ENCODE measurements at places on chromosomes 3 and 15.

DNA sequence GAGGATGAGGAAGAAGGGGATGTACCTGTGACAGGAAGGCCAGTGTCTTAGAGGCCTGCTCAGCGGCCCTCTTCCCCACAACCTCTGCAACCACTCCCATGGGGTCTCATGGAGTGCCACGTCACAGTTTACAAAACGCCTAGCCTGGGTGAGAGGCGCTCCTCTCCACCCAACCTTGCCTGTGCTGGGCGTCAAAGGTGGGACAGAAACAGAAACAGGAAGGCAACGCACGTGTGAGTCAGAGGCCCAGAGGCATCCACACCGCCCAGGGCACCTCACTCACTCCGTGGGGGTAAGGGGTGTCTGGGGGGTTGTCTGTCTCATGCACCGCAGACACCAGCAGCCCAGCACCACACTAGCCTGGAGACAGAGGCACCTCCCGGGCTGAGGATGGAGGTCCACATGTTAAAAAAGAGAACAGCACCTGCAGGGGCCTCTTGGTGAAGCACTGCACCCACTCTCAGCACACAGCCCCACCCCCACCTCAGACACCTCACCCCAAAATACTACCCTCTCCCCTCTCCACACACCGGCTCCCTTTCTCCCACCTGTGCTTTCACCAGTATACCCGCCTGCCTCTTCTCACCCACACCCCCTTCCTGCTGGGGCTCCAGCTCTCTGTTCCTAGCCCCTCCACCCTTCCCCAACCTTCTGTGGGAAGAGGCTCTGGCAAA is 4.7 kb upstream of the CALML4 start:
- peak; percentile 54 for DNase-seq

- no peak for DNase-seq
Measured at GRCh38 chr15:88187195-88187594, 69.3 kb downstream of the NTRK3 start.

DNA sequence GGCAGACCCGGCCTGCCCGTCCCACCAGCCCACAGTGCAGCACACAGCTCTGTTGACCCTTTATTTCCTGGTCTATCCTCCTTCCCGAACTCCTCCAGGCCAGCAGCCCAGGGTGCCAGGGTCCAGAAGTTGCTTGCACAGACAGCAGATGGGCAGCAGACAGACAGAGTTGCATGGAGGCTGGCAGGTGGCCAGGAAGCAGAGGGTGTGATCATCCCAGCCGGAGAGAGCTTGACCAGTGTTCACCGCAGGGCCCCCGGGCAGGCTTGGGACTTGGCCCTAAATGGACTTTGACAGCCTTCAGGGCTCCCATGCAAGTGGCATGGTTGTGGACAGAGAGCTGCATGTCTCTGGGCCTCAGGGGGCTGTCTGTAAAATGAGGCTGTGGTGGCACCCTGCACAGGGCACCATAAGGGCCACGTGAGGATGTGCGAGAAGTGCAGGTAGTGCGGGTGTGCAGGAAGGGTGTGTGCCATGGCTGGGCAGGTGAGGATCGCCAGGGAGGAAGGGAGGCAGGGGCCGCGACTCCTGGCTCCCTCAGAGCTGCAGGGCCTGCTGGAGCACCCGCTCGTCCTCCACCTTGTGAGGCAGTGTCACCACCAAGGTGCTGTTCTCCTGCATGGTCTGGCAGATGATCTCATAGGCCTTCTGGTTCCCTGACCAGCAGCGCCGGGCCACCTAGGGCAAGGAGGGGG is 6.3 kb upstream of the ZXDC start:
- no peak for DNase-seq

GRCh38 chr15:64426845-64427465 is 33.4 kb upstream of the ZNF609 start:
- DNase-seq, result peak; percentile 21

DNA sequence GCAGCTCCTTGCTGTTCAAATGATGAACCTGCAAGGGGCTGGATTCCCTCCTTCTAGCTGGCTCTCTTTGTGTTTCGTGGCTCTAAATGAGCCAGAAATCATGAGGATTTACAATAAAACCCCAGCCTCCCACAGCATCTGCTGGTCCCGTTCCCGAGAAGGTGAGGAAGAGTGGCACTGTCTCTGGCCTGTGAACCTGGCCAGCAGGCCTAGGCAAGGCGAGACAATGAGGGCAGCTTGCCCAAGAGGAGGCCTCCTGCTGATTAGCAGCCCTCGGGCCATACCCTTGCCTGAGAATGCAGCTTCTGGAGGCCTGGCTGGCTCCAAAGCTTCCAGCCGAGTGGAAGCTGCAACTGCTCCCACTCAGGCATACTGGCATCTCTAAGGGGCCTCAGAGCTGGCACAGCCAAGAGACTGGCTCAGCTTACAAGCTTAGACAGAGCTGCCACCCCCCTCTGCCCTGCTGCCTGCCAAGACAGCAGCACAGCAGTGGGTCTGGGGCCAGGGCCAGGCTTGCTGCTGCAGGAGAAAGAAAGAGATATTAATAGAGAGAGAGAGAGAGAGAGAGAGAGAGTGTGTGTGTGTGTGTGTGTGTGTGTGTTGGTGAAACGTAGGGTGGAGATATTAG is 76.5 kb downstream of the HMG20A start:
- no peak for DNase-seq

DNA sequence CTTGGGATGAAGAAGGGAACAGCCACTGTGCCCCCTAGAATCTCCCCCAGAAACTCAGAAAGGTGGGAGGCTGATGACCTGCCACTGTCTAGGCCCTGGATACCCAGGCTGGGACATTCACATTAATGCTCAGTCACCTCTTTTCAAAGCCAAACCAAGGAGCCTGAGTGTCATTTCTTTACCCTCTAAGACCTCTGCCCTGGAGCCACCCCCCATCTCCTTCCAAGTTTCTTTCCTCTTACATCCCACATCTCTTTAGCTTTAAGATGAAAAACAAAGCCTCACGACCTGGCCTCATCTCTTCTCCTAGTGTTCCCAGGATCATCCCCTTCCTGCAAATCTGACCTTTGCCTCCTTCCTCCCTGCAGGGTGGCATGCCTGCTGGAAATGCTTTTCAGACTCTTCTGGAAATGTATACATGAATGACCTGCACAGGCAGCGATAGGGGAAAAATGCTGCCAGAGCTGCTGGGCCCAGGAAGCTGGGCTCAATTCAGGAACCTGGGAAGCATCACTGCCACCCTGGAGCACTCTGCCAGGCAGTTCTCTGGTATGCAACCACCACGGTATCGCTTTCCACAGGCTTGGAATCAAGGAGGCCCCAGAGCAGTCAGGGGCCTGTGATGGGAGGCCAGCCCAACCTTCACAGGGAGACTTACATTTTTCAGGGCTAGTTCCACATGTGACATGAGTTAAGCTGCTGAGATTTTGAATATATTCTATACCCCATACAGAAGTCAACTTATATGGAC is 67.6 kb downstream of the DAPK2 start:
- DNase-seq, result no peak

- DNase-seq, result peak; percentile 43
Measured at GRCh38 chr3:31137718-31138465, 243.4 kb upstream of the GADL1 start.

- no peak for DNase-seq
Measured at GRCh38 chr3:24485511-24485910, 9.1 kb downstream of the THRB start.

Data from epithelial cell of esophagus (primary cell).